ENCODE measurements at places on chromosomes 3 and 15. TPM values are rescaled to one million over a fixed set of nuclear protein-coding genes. Genes with fewer than 3 reads are reported as not detected.

The CPEB1 gene
- 0.64 TPM for polyA plus RNA-seq

The FAM240A gene
- polyA plus RNA-seq: 0.37 TPM

The GJD2 gene
- 0.32 TPM for polyA plus RNA-seq

- DNase-seq: no peak
These were observed 25.9 kb downstream of the SMAD3 start for GRCh38 chr15:67091071-67091979.

- DNase-seq: no peak
These were observed 23.2 kb downstream of the ALS2CL start for GRCh38 chr3:46670000-46670890.

DNA sequence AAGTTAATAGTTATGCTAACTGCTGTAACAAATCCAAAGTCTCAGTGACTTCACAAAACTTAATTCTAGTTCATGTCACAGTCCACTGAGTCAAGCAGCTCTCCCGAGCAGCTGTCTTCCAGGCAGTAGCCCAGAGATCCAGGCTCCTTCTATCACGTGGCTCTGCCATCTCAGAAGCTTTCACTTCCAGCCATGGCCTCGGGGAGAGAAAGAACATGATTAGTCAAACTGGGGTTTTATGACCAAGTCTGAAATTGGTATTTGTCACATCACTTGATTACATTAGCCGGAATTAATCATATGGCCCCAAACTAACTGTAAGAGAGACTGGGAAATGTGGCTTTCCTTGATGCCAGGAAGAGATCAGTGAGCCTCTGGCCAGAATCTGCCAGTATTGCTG, 70.2 kb upstream of the DGKG start:
- no peak for DNase-seq

DNA sequence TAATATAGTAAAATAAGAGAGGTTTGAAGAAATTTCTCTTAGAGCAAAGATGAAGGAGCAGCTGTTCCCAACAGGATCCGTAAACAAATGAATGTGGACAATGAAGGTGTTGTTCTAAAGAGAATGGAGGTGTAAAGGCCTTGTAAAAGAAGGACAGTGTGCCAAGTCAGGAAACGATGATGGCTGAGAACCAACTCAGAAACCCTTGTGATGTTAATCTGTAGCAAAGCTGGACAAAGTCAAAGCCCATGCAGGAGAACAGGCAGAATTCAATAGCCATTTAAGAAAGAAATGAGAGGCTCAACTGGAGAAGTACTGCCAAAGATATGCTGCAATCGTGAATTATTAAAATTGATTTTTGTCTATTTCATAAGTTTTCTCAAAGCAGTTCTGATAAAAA, 192.2 kb downstream of the MBNL1 start:
- no peak for DNase-seq

DNA sequence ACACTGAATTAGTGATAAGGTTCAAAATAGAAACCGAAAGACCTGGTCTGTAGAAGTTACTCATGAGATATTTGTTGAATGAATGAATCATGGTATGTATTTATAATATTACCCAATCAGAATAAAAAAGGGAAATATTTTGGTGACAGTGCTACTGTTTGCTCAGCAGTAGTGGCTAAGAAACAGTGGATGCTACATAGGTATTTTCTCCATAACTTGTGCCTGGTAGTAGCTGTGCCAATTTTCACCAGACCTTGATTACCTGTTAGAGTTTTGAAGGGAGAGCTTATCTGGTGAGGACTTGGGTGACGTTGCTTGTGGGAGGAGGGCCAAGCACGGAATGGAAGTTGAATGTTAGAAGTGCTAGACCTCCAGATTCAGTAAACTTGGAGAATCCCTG, 14.3 kb downstream of the LIMD1 start:
- DNase-seq: no peak

GRCh38 chr3:18790384-18790783, 357.9 kb upstream of the KCNH8 start:
- DNase-seq: no peak

- no peak for DNase-seq
These were observed 252.4 kb downstream of the FHIT start for GRCh38 chr3:60998858-60999257.

- no peak for DNase-seq
These were observed 7.8 kb downstream of the ATP6V1A start for GRCh38 chr3:113754494-113755159.

- DNase-seq: no peak
These were observed 359.2 kb upstream of the THRB start for GRCh38 chr3:24853685-24854490.
